ENCODE measurements at places on chromosomes 4 and X.

- DNase-seq: no peak
These were observed 505.5 kb downstream of the ANKRD50 start for GRCh38 chr4:124206779-124207605.

DNA sequence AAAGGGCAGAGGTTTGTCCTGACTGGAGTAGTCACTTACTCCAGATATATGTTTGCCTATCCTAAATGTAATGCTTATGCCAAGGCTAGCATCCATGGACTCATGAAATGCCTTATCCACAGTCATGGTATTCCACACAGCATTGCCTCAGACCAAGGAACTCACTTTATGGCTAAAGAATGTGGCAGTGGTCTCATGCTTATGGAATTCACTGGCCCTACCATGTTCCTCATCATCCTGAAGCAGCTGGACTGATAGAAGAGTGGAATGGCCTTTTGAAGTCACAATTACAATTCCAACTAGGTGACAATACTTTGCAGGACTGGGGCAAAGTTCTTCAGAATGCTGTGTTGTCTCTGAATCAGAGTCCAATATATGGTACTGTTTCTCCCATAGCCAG, 1014.8 kb downstream of the RAPGEF2 start:
- no peak for DNase-seq

DNA sequence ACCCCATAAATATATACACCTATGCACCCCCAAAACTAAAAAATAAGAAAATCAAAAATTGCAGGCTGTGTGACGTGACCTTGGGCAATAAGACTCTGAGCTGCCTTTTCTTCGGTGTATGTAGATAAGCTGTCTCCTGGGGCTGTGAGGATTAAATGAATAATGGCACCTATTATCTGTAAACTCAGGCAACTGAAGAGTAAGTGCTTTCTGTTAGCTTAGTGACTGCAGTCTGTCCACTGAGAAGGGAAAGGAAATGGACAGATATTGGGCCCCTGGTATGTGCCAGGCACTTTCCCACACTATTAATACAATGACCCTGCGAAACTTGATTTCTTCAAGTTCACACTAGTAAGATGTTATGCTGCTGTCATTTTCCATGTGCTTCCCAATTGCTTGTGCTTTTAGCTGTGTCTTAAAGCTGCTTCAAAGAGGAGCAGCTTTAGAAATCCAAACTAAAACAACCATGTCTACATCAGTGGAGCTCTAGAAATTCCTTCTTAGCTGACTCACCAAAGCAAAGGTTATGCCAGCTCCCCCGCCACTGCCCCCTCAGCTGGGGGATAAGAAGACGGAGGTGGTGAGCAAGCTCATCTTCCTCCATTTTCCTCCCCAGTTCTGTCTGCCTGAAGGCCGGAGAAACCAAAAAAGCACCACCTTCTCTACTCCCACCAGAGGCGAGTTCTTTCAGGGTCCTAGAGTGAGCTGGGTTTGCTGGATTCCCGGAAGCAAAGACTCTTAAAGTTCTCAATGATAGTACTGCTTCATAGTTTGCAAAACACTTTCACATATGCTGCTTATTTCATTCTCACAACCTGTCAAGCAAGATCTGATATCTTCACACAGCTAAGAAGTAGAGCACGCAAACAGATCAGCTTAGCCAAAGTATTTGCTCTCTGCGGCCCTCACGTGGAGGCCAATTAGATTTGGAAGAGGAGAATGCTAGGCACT, 8.8 kb upstream of the DGAT2L6 start:
- no peak for DNase-seq

- no peak for DNase-seq
These were observed 1137.6 kb upstream of the IGFBP7 start for GRCh38 chr4:58247792-58248191.

DNA sequence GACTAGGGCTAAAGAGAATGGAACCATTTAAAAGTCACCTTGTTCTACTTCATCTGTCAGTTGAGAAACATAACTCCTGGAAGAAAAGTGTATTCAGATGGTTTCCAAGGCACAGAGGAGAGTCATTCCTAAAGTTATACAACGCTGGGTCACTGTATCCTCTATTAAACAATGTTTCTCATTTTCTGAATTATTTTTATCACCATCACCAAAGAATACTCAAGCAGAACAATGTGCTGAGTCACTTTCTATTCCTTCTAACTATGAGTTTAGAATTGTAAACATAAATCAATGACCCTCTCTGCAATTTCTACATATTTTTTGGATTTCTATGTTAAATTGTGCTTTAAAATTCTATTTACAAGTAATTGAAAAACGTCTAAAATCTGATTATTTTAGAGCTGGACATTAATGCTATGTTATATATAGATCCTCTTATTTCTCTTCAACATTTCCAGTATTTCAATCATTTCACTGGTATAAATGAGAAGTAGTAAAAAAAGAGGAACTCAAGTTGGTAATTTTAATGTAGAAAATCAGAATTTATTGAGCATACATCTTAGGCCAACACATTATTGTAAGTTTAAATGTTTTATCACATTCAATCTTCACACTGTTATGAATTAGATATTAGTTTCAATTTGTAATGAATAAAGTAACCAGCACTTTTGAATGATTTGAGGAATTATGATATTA, 7.5 kb downstream of the DTHD1 start:
- no peak for DNase-seq

DNA sequence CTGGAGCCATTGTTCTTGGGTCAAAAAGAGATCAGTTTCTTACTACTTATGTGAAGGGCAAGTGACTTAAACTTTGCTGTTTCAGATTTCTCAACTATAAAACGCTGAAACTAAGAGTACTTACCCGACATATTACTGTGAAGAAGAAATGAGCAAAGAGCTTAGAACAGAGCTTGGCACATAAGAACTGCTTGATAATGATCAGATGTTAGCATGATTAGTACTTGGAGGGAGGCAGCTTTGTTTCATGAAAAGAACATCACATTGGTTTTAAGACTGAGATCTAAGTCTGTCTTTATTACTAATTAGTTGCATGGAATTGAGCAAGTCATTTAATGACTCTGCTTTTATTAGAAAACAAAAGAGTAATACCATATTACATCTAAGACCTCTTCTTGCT, 169.1 kb downstream of the ARHGAP24 start:
- DNase-seq: no peak

- no peak for DNase-seq
These were observed 29.9 kb downstream of the C4orf51 start for GRCh38 chr4:145709843-145710242.

DNA sequence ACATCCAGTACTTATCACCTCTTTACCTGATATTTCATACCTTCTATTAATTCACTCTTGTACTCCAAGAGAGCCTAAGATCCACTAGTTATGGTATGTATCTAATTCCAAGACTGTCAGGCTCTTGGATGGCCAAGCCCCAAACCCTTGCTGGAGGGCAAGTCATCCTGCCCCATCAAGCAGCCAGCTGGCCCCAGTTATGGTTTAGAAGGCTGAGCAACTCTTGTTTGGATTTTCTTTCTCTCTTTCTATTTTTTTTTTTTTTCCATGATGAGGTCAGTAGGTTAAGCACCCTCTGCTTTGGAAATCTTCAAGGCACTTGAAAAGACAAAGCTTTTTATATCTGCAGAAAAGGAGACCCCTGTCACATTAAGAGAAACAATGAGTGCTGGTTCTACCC, 10.9 kb upstream of the FGF16 start:
- DNase-seq: no peak

- no peak for DNase-seq
These were observed 135.1 kb upstream of the PACRGL start for GRCh38 chr4:20565075-20565721.

GRCh38 chrX:39242187-39242586, 440.9 kb downstream of the MID1IP1 start:
- DNase-seq: no peak

DNA sequence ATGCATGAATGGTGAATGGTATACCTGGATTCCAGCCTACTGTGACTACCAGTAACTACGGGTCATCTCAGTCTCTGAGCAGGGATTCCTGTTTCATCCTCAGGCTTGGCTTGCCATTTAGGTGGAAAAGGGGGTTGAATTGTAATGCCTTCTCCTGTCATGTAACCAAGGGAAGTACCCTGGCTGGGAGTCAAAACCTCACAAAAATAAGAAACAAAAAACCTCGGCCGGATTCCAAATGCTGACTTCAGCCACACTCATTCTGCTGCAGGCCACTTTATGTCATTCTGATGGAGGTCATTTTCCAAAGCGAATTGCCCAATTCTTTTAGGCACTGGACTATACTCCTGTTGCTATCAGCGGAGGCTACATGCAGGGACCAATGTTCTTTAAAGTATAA, 324.7 kb downstream of the LDB2 start:
- DNase-seq: no peak

DNA sequence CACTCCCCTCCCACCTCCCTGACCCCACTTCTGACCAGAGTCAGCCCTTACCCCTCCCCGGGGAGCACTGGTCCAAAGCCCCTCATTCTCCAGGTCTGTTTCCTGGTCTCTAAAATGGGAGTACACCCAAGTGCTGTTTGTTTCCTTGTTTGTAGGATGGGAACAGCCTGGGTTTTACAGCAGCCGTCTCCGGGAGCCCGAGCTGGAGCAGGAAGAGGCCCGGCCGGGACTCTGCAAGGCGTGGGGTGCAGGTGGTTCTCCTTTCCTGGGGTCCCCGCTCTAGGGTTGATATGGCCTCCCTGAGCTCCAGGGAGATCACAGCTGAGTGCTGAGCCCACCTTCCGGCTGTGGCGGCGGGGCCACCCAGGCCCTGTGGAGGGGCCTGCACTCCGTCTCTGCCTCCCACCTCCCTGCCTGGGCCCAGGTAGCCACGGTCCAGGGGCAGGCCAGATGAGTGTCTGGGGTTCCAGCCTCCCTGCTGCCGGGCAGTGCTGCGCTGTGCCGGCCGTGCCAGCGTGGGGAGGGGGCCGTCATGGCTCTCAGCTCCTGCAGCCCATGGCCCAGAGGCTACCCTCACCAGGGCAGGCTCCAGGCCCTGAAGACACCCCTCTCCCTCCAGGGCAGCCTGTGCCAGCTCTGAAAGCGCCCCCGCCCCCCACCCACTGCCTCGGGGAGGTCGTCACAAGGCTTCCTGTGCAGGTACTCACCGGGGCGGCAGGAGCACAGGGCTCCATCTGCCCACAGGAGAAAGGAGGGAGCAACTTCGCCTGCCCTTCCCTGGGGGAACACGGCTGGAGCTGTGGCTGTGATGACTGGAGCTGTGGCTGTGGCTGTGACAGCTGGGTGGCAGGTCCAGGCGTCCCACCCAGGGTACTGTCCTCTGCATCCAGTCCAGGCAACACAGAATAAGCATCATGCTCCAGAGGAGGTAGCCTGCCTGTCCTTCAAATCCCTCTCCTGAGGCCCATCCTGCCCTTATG, 98.8 kb downstream of the ADRA2C start:
- DNase-seq: no peak

DNA sequence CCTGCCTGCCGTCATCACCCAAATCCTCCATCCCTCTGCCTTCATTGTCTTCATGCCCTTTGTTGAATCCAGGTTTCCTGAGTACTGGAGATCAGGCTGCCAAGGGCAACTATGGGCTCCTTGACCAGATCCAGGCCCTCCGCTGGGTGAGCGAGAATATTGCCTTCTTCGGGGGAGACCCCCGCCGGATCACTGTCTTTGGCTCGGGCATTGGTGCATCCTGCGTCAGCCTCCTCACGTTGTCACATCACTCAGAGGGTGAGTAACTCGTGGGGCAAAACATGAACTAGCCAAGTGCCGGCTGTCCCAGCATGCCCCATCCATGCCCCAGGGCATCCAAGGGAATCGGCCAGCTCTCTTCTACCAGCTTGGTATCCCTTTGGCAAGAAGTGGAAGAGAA, 19.4 kb downstream of the NLGN3 start:
- no peak for DNase-seq

DNA sequence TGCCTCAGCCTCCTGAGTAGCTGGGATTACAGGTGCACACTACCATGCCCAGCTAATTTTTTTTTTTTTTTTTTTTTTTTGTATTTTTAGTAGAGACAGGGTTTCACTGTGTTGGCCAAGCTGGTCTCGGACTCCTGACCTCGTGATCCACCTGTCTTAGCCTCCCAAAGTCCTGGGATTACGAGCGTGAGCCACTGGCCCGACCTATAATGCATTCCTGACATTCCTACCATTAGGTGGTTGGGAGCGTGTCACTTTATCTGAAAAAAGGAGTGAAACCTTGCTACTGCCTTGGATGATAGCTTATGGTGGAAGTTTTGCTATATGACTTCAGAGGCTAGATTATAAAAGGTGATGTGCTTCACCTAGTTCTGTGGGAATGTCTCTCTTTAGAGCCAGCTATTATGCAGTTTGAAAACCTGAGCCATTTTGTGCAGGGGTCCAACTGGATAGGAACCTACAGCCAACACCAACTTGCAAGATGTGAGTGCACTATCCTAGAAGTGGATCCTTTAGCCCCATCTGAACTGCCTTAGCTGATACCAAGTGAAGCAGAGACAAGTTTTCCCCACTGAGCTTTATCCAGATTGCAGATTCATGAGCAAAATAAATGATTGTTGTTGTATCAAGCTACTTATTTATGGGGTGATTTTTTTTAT, 29.8 kb upstream of the EMCN start:
- no peak for DNase-seq

- no peak for DNase-seq
These were observed 14.7 kb downstream of the C4orf54 start for GRCh38 chr4:99642725-99643489.

DNA sequence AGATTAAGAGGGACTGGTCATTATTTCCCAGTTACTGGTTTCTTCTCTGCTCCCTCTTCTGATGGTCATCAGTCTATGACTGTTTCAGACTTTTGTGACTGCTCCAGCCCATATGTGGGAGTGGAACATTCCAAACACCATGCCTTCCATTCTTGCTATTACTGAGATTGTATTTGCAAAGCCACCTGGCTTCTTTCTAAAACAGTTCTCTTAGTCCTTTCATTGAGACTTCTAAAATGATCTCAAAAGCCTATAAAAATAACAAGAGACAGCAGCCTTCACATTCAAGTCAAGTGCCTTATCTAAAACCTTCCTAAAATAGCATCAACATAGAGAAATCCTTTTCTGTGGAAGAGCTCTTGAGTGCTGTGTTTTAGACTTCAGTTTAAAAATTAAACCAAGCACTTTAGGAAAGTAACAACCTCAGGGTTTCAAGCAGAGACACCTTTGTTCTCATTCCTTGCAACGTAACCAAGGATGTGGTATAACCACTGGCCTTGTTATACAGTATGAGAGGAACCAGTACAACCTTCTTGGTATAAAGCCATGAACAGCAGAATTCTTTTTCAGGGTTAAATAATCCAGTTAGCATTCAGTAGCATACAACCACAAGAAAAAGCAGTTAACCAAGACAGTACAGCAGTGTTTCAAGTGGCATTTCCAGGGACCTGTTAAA, 97.1 kb downstream of the NFKB1 start:
- no peak for DNase-seq

GRCh38 chr4:26173619-26174018, 147.2 kb upstream of the RBPJ start:
- DNase-seq: no peak

All from activated gamma-delta T cell treated with Interleukin-2 at 50 U/mL for 16 hours (primary cell).